ENCODE measurements at places on chromosomes 4 and X.
A peak's percentile ranks its signal among the peaks of the same experiment; 100 is the strongest.

- no peak for DNase-seq
These were observed 8.0 kb downstream of the PLXNA3 start for GRCh38 chrX:154466036-154466435.

DNA sequence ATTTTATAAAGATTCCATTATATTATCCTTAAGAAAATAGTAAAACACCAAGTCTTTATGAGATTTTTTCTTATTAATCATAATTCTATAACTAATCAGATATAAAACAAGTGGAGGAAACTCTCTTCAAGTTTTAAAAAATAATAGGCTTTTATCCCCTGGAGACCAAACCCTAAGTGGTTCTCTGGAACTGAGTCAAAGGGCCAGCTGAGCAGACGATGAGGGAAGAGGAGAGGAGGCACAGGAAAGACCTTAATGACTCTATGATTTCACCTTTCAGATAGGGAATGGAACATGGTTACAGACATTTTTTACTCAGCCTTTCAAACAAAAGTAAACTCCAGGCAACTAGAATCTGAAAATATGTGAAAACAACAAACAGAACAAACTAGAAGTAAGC, 201.8 kb downstream of the SLC39A8 start:
- no peak for DNase-seq

GRCh38 chrX:574830-575229, 55.8 kb upstream of the SHOX start:
- DNase-seq, result no peak

DNA sequence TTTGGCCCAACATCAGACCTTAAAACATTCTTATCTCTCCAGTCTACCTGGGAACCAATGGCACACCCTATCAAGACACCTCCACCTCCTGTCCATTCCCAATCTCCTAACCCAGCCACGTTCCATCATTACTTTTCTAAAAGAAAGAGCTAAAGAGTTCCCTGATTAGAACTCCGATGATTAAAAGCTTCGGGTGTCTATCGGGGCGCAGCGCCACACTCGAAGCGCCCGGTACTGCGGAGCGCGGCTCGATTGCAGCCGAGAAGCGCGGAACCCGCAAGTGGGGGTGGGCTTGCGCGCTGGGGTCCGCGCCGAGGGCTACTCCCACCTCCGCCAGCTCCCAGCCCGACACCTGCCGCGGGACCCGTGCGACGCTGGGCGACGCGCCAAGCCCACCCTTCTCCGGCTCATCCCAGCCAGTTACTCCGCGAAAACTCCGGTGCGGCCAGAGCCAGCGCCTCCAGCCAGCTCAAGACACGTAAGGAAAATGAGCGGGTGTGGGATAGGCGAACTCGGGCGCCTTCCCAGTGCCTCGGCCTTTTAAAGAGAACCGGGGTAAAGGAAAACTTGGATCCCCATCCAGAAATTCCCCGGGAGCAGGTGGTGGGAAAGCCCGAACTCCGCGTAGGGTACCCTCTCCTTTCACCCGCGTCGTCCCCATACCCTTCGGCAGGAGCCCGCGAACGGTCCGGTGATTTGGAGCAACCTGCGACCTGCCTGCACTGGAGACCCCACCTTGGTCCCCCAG, 593 bp downstream of the NPY1R start:
- peak; percentile 64 for DNase-seq

DNA sequence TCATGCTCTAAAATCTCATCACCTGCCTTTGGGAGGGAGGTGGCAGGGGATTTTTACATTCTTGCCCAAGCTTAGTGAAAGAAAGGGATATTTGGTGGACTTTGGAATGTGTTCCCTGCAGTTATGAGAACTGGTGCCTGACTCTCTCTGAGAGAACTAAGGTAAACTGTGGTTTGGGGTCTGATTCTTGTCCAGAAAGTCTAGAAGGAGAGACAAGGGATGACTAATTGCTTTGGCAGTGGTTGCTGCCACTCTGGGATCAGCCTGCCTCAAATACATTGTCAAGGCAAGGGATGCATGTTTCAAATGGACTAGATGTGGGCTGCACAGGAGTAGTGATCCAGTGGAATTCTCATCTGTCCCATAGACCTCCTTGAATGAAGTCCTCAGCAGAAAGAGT, 115.2 kb downstream of the DDIT4L start:
- no peak for DNase-seq

- DNase-seq, result no peak
These were observed 248.7 kb upstream of the ANKRD50 start for GRCh38 chr4:124961138-124961750.

DNA sequence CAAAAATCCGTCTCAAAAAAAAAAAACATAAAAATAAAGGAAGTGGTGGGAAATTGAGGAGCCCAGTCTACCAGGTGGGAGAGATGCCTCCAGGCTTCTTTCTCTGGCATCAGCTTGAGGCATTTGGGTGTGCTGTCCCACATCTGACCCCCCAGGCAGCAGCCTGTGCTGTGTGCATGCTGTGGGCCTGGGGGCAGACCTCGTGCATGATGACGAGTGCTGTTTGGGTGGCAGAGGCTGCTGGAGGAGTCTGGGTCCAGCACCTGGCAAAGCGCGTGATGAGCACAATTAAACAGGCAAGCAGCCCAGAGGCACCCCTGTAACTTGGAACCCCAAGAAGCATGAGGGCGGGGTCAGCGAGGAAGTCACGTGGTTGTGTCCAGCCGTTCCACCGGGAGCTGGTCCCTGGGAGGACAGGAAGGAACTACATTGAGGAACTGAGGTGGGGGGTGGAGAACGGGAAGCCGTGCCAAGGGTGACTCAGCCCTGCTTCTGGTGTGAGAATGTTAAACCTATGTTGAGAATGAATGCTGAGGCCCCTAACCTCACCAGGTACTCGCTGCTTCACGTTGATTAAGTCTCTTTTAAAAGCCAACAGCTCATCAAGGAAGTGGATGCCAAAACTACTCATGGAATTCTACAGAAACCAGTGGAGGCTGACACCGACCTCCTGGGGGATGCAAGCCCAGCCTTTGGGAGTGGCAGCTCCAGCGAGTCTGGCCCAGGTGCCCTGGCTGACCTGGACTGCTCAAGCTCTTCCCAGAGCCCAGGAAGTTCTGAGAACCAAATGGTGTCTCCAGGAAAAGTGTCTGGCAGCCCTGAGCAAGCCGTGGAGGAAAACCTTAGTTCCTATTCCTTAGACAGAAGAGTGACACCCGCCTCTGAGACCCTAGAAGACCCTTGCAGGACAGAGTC, 6.1 kb downstream of the TACC3 start:
- DNase-seq, result no peak

GRCh38 chr4:113350576-113350975, 301.1 kb downstream of the ANK2 start:
- no peak for DNase-seq

DNA sequence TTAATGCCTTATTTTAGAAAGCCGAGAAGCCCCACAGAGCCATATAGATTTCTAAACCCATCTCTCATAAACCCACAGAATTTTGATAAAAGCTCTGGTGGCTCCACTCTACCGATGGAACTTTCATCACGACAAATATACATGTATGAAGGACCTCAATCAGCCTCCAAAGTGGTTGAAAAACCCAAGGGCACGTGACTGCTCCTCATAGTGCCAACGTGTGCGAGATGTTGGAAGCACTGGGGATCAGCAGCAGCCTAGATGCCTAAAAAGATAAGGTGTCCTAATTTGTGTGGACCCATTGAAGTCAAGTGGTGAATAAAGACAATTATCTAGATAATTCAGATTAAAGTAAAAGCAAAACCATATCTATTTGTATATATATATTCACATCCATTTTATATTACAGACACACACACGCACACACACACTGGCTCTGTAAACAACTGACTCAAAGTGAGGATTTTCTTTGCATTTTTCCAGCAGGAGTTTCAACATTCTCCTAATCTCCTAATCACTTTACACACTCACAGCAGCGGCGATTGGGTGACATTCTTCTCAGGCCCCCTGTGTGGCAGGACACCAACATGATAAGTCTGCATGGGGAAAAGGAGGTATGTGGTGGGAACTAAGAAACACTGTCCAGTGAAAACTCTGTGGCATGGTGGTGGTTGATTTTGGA, 2.8 kb upstream of the PITX2 start:
- DNase-seq, result no peak

DNA sequence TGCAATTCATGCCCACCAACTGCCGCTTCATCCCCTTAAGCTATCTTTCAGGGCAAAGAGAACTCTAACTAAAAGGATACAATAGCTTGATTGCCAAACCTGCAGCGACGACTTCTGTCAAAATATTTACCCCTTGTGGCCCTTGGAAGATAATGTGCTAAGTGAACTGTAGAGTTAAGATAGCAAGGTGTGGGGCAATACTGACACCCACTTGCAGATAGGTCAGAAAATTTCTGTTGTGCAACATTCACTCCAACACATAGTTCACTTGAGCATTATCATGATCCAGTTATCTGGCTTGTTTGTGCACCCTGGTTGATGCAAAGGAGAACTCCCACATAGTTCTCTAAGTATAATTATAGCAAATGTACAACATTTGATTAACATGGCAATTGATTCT, 55.6 kb downstream of the RHOXF2B start:
- no peak for DNase-seq

GRCh38 chr4:135934026-135934425, 1598.3 kb downstream of the PCDH18 start:
- DNase-seq, result no peak

- peak; percentile 24 for DNase-seq
These were observed 542.4 kb upstream of the FAM241A start for GRCh38 chr4:111602848-111603247.

DNA sequence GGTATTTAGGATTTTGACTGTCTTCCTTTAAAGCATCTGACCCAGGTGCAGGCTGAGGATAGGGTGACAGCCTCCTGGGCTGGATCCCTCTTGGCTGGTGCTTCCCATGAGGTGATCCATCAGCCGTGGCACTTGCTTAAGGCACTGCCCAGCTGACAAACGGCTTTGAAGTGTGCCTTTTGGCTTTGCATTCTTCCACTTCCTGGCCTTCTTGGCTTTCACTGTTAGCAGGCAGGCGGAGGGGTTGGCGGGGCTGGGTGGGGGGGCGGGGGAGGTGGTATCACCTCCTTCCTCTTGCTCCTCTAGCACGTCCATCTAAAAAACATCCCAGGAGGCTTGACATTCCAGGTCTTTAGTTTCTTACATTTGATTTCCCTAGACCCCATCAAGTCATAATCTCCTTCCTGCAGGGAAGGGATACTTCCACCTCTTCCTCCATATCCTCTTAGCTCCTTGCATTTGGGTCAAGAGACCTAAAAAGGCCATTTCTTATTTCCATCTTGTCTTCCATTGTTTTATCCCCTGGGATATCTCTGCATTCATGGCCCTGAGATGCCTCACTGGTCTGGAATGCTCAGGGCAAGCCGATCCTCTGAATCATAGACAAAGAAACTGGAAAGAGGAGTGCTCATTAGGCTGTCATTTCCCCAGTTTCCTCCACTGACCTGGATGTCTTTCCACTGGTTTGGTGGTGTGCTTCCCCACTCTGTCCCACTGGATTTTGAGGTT, 11.3 kb upstream of the APLN start:
- no peak for DNase-seq

Data from HAP-1 (cell line).